ENCODE measurements at places on chromosomes 12 and 14. TPM values are rescaled to one million over a fixed set of nuclear protein-coding genes. Genes with fewer than 3 reads are reported as not detected.

DNA sequence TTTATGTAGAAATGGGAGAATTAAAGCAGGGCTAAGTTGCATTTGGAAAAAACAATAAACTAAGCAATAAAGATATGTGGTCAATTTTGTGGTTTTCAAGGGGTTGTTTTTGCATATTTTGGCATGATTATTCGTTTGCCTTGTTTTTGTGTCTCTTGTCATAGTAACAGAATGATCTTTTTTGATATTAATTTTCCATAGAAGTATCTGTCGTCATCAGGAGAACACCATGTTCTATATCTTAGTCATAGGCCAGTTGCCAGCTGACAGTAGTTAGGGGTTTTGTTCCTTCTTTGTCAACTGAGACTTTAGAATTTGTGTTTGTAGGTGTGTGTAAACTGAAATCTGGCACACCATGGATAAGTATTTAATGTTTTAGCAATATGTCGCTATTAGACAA, 1354.8 kb downstream of the LRFN5 start:
- DNase-seq: no peak

- no peak for DNase-seq
Measured at GRCh38 chr12:32032205-32032810, 73.1 kb downstream of the RESF1 start.

- DNase-seq: no peak
Measured at GRCh38 chr14:39491134-39491571, 58.9 kb upstream of the FBXO33 start.

GRCh38 chr14:64394977-64395633, 7.0 kb downstream of the MTHFD1 start:
- no peak for DNase-seq

DNA sequence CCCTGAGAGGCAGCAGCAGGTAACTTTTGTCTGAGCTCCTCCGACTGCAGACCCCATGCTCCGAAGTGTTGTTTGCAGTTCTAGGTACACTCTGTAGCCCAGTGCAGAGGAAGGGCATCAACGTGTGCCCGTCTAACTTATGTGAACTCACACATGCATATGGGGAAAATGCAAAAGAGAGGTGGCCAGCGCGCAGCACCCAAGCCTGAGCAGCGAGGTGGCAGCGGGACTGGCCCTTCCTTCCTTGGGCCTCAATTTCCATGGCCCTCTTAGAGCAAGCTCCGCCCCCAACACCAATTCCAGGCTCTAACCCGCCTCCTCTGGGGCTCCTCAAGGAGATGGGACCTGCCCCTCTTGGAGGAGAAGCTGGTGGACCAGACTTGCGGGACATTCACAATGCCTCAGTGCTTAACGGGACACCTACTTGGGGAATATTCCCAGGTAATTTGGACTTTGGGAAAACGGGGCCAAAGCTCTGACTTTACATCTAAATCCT, 27.7 kb downstream of the GPR68 start:
- DNase-seq: no peak

GRCh38 chr14:70708717-70709570, 67.2 kb downstream of the TTC9 start:
- DNase-seq: no peak

- no peak for DNase-seq
Measured at GRCh38 chr14:95493503-95493902, 22.9 kb downstream of the SYNE3 start.

DNA sequence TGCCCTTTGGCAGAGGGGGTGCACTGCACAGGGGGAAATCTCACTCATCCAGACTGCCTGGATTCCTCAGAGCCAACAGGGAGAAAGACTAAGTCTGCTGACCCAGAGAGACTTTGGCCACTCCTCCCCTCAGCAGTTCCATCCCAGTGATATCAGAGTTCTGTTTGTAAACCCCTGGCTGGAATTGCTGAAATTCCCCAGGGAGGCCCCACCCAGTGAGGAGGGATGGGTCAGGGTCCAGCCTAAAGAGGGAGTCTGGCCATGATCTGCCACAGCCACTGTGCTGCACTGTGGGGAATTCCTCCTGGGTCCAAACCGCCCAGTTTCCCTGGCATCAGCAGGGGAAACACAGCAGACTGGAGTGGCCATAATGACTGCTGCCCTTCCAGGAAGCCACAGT, 54.9 kb upstream of the USP15 start:
- DNase-seq: no peak

DNA sequence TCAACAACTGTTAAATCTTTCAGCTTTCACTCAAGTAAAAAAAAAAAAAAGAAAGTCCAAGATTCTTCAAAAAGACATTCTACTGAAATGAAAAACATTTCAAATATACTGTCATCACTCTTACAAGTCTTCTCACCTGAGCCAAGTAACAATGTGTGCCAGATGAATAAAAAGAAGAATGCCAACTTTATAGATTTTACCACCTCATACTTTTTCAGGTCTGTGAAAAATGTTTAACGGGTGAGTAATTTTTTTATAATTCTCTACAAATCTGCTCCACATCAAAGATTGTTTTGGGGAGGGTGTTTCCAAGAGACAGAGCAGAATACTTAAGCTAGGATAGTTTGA, 181.0 kb upstream of the BMP4 start:
- no peak for DNase-seq

GRCh38 chr12:104347374-104348075, 44.0 kb downstream of the EID3 start:
- peak; percentile 58 for DNase-seq

- DNase-seq: peak; percentile 65
Measured at GRCh38 chr12:10101042-10101579, 2.3 kb upstream of the CLEC1A start.

- DNase-seq: no peak
Measured at GRCh38 chr12:24522736-24523135, 426.2 kb downstream of the BCAT1 start.

DNA sequence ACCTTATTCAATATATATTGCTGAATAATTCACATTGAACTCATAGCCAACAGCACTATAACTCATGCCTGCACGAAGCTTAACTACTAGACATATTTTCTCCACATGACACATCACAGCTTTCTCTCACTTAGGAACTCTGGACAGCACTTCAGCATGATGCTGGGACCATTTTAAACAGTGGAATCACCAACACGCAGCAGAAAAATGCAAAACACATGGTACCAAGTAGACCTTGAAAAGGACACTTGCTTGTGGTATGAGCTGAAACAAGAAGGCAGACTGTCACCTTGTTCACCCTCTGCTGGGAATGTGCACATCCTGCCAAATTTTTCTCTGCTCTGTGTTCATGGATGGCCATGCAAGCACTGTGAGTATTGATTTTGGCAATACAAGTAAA, 34.8 kb upstream of the CD9 start:
- DNase-seq: no peak

GRCh38 chr14:59347915-59348314, 117.3 kb downstream of the GPR135 start:
- no peak for DNase-seq

DNA sequence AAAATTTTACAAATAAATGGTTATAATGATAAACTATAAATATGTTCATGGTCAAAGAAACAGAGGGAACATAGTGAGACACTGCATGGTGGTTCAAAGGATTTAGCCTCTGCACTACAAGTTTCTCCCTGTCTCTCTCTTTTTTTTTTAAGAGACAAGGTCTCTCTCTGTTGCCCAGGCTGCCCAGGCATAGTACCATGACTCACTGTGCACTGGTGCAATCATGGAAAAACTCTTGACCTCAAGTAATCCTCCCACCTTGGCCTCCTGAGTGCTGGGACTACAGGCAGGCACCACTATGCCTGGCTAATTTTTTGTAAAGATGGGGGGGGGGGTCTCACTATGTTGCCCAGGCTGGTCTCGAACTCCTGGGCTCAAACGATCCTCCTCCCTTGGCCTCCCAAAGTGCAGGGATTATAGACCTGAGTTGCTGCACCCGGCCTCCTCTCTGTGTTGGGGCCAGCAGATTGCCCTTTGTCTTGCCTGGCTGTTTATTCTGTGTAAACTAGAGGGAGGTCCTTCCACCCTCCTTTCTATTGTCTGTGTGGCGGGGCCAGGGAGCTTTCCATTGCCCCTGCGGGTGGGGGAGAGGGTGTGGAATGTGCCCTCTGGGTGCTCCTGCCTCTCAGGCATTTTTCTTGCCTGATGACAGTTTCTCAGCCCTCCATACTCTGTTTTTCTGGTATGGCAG, 22.1 kb downstream of the MTHFD1 start:
- peak; percentile 79 for DNase-seq

- DNase-seq: no peak
Measured at GRCh38 chr12:42019746-42020145, 124.9 kb downstream of the GXYLT1 start.

DNA sequence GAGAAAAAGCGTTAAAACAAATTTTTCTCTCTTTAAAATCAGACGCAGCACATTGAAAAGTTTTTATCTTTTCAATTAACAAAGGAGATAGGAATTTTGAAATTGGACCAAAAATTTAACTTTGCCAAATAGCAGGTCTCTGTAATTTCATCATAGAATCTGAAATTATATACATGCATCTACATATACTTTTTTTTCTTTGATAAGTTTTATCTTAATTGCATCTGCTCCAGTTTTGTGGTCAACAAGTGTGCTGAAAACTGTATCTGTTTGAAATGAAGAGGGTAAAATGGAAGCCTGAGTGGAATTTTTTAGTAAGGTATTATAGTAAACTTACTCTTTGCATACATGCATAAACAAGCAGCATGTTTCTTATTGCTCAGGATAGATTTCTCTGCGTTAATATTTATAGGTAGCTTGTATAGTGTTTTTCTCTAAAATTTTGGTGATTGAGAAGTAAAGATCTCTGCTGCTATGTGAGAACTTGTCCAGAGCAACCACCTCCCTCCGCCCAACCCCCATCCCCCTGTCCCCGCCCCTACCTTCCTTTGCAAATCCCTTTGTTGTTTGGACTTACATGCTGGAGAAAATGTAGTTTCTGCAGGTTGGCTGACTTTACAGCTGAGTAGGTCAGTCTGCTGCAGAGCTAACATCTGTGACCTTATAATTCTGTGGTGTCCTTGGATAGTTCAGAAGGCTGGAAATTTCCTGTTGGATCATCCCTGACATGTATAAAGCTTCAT, 64.6 kb downstream of the VRK1 start:
- DNase-seq: no peak

DNA sequence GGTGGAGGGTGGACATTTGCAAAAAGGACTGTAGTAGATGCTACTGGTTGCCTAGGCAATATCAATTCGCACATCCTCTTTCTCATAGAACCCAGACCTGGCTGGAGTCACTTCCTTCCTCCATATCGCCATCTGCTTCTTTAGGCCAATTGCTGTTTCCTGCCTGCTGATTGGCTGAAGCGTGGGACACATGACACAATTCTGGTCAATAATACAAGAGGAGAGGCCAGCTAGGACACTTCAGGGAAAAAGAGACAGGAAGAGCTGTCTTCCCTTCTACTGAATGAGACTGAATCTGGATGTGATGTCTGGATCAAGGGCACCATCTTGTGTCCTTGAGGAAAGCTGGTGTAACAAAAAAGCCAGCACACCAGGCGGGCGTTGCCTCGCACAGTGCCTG, 53.8 kb downstream of the TRPV4 start:
- no peak for DNase-seq

GRCh38 chr14:74583689-74584434, 28.2 kb downstream of the LTBP2 start:
- DNase-seq: peak; percentile 92

- DNase-seq: peak; percentile 89
Measured at GRCh38 chr12:12606781-12607589, 4.7 kb upstream of the CREBL2 start.

- DNase-seq: peak; percentile 11
Measured at GRCh38 chr12:94458877-94459727, 565 bp downstream of the CEP83 start.

- DNase-seq: no peak
Measured at GRCh38 chr12:65082406-65082805, 38.7 kb downstream of the WIF1 start.

GRCh38 chr14:67514650-67515385, 18.3 kb upstream of the PLEKHH1 start:
- DNase-seq: no peak

GRCh38 chr14:31029016-31029970, 3.1 kb upstream of the STRN3 start:
- DNase-seq: no peak

DNA sequence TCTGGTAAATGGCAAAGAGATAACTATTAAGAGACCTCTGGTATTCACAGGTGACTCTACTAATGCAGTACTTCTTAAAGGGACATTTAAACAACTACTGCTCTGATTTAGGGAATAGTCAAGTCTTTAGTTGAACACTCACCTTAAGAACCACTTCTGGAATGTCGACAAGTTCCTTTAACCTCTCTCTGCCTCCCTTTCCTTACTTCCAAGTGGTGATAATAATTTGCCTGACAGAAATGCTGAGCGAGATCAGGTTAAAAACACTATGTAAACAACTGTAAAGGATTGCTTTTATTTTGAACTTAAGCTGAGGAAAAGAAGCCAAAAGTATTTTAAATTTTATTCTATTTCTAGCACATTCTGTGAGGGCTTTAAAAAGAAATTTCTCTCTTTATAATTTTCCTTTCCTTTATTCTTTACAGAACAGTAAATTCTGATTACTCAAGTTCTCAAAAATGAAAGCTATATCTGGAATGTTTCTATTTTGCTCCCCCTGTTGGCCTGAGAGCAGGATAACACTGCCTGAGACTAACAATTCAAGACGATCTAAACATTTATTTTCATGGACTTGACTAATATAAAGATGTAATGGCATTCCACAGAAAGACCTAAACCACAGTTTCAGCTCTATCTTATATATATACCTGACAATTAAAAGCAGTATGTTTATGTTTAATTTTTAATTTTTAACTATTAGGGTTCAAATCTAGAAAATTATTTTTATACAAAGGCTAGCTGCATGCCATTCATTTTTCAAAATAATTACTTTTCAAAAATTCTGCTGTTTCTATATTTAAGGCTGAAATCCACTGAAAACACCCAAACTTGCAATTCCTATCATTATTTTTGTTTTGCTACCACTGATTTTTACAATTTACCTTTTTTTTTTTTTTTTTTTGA, 29.2 kb downstream of the ZCCHC8 start:
- DNase-seq: peak; percentile 58

GRCh38 chr14:88995437-88996198, 171.2 kb downstream of the TTC8 start:
- peak; percentile 70 for DNase-seq

FAM90A1 gene
- not detected for total RNA-seq

PTCSC3 gene
- total RNA-seq: not detected

STAT6 gene
- total RNA-seq: 150 TPM

LPAR5 gene
- total RNA-seq: not detected

KLHDC2 gene
- 31.7 TPM for total RNA-seq

CCDC198 gene
- total RNA-seq: not detected

C1QL4 gene
- 0.27 TPM for total RNA-seq

RNASE7 gene
- 87.2 TPM for total RNA-seq

GPR162 gene
- 0.17 TPM for total RNA-seq

RNASE12 gene
- total RNA-seq: not detected

KRT81 gene
- 176 TPM for total RNA-seq

ANKRD33 gene
- not detected for total RNA-seq

NABP2 gene
- total RNA-seq: 18.3 TPM

LALBA gene
- total RNA-seq: not detected
